ENCODE measurements at places on chromosomes 6 and 20.

DNA sequence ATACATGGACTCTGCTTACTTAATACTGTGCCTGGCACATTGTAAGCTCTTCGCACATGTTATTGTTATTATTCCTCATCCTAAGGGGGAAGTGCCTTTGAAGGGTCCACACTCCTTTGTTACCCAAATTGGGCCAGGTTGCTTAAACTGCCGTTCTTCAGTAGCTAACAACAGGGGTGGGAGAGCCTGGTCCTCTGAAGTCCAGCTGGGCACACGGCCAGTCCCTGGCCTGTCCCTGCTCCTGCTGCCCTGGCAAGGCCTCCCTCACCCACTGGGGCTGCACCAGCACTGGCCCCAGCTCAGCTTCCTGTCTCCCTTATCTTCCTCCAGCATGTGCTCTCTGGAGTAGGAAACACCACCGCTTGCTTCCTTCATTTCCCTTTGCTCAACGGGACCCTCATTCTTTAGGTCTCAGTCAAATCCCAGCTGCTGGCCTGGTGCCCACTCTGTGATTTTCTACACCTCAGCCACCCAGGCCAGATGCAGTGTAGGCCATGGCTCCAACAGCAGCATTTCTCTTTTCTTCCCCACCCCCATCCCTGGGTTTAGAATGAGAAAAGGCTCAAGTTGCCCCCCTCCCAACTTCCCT is 5.5 kb upstream of the PROCR start:
- DNase-seq = no peak

DNA sequence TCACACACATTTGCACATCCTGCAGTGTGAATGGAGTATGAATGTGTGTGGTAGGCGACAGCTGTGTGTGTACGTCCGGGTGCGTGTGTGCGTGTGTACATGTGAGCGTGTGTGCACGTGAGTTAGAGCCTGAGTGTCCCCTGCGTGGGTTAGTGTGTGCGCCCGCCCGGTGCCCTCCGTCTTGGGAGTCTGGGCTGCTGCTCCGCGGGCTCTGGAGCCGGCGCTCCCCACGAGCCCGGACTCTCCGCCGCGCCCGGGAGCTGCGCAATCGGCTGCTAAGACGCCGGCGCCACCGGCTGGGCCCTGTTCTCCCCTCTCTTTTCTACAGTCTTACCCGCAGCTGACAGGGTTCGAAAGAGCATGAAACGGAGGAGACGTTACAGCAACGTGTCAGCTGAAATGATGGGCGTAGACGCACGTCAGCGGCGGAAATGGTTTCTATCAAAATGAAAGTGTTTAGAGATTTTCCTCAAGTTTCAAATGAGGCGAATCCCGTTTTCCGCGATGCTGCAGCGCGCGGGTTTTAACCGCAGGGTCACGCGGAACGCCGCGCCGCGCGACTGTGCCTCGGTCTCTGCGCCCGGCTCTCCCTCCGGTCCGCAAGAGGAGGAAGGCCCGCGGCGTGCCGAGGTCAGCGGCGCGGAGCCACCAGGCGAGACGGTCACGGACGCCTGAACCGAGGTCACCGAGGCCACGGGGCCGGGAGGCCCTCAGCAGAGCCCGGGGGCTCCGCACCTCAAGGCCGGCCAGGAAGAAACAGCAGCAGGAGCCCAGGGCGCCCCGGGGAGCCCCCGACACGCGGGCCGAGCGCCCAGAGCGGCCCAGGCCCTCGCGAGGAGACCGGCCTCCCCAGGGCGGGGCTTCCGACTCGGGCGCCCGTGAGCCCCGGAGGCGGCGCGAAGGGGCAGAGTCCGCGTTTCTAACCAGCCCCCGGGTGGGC is 95.3 kb upstream of the BHLHE23 start:
- peak; percentile 24 for DNase-seq

DNA sequence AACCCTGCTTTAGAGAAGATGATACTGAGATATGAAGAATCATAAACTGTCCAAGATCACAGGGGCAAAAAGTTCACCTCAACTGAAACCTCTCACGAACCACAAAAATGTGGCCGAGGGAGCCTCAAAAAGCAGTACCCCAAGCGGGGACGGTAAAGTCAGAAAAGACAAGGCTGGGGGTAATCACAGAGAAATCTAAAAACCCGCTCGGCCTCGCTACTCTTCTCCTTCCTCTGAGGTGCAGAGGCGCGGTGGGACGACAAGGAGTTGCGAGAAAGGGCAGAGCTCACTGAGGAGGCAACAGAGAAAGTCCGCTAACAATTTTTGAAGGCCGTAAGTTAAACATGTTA is 356 bp upstream of the IRAK1BP1 start:
- DNase-seq = no peak

- no peak for DNase-seq
Measured at GRCh38 chr20:1286267-1287024, 20.4 kb downstream of the SNPH start.

GRCh38 chr6:35757456-35758123 is 18.8 kb upstream of the CLPSL2 start:
- peak; percentile 28 for DNase-seq

DNA sequence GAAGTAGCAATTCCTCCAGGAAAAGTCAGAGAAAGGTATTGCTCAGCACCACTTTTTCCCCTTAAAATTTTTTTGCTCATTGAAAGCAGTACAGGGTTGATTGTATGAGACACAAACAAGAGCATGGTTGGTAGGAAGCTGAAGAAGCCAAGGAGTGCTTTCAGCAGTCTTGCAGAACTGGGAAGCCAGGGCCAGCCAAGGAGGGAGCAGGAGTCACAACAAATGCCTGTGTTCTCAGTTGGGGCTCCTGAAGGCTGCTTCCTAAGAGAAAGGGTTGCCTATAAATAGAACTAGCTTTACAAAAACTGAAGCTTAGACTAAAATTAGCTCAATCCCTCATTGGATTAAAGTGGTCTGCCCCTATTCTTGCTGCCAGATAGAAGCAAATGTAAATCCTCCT is 3.3 kb upstream of the THEMIS start:
- no peak for DNase-seq

- no peak for DNase-seq
Measured at GRCh38 chr6:111802720-111803330, 70.4 kb downstream of the FYN start.

DNA sequence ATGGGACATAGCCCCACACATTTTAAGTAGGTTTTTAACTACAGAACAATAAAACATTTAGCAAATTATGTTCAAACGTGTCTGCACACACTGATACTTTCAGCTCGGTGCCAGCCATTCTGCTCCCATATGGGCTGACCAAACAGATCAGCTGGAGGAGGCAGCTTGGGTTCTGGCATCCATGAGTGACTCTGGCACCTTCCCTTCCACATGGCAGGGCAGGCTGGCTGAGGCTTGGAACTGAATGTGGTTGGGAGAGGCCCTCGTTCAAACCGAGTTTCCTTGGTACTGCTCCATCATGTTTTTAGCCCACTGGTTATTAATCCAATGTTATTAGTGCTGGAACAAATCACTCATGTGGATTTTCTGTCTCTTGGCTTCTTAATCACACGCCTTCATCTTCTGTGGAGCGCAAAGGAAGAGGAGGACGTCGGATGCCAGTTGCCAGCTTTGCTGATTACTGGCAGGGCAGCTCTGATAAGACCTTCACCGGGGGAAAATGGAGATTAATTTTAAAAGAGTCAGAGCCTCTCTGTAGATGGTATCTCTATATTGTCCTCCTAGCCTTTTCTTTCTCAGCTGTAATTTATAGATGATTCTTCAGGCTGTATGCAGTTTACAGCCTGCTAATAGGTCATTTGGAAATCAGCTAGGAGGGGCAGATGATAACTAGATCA is 93.1 kb upstream of the TIAM2 start:
- DNase-seq = no peak

GRCh38 chr20:41048461-41049301 is 20.1 kb downstream of the TOP1 start:
- no peak for DNase-seq

GRCh38 chr6:161498359-161498758 is 224.5 kb upstream of the AGPAT4 start:
- peak; percentile 61 for DNase-seq

GRCh38 chr6:33927616-33928015 is 123.8 kb upstream of the MLN start:
- peak; percentile 72 for DNase-seq

DNA sequence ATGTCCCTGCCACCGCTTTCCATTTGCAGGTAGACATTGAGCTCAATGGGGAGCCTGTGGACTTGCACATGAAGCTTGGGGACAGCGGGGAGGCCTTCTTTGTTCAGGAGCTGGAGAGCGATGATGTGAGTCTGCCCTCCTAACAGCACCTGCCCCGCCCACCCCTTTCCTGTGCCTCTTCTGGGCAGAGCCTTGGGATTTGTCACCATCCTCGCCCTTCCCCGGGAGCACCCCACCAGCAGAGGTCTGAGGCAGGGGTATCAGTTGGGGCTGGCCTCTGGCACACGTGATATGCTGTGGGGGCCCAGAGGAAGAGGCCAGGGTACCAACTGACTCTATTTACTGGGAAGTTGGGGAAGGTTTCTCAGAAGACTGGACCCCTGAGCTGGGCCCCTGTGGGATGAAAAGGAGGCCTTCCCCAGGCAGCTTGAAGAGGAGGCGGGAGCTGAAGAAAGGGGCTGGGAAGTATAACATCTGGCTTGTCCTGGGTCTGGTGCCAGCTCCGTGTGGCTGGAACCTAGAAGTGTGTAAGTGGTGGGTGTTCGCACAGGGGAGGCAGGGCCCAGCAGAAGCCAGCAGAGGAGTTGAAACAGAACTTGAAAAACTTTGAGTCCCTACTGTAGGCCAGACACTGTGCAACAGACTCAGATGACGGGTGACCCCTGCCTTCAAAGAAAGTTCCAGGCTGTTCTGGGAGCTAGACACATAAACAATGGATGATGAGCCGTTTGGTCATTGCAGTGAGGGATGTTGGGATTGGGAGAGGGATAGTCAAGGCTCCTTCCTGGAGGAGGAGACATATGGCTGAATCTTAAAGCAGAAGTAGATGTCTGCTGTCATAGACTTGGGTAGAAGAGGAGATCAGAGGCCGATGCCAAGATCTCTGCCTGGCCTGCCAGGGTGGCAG is 7.2 kb downstream of the LPIN3 start:
- peak; percentile 51 for DNase-seq

DNA sequence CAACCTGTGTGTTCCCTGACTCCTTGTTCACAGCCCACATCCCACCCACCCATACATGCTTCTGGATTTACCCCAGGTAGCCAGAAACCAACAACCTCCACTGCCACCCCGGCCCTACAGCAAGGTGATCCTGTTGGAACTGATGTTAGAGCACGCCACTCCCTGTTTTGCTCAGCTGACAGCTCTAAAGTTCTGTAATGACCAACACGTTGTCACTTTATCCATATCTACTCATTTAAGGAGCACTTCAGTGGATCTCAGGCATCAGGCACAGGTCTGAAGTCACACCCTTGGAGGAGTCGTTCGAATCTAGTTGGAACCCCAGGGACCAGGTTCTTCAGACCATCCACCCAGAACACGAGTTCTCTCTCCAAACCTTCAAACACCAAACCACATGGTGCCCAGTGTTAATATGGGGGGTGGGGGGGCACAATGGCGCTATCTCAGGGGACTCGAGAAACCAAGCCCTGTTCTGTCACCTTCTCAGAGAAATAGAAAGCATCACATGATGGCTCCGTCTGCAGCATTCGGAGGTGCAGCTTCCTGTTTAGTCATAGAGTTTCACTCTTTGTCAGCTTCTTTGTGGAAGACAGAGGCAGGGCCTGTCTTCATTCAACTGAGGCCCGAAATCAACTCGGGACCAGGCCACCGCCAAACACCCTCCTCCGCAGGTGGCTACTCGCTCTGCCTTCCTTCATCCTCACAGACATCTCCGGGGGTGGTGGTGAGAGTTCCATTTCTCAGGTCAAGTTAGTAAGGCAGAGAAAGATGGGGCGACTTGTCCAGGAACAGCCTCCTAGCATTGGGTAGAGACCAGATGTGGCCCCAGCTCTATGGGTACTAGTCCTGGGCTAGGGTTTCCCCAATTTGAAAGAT is 142.2 kb downstream of the NFATC2 start:
- DNase-seq = no peak

GRCh38 chr20:49179368-49180277 is 8.5 kb downstream of the STAU1 start:
- no peak for DNase-seq

GRCh38 chr20:47265984-47266383 is 90.5 kb downstream of the ZMYND8 start:
- no peak for DNase-seq

GRCh38 chr20:49285813-49286494 is 8.1 kb upstream of the ZNFX1 start:
- DNase-seq = no peak

DNA sequence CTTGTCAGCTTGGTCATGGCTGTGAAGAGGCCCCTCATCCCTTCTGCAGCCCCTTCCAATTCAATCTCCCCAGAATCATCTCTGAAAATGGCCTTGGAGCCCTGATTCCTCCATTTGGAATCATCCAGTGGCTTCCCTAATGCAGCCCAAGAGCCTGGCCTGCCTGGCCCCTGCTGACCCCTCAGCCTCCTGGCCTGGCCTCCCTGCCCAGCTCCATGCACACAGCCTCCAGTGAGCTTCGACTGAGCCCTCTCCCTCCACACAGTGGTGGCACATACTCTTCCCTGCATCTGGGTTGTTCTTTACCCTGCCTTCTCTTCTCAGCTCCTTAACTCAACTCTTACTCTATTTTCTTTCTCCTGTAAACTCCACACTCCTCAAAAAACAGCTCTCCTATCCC is 120.9 kb downstream of the ANKRD60 start:
- no peak for DNase-seq

- no peak for DNase-seq
Measured at GRCh38 chr6:164838068-164838615, 471.3 kb downstream of the C6orf118 start.

DNA sequence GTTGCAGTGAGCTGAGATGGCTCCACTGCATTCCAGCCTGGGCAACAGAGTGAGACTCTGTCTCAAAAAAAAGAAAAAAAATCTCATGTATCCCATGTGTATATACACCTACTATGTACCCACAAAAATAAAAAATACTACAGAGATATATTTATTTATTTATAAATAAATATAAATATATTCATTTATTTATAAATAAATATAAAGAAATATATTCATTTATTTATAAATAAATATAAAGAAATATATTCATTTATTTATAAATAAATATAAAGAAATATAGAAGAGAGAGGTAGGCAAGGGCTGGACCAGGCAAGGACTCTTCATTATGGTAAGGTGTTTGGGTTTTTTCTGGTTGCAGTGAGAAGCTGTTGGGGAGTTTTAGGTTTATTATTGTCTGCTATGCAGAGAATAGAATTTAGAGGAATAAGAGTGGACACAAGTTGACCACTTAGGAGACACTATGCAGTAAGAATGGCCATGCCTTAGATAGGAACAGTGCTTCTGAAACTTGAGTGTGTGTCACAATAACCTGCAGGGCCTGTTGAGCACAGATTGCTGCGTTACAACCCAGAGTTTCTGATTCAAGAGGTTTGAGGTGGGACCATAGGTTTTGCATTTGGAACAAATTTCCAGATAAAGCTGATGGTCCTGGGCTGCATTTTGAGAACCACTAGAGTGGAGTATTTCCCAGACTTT is 254.2 kb downstream of the EYA4 start:
- DNase-seq = no peak

Measured in IMR-90 (cell line).